ENCODE measurements at places on chromosomes 7 and 10.

DNA sequence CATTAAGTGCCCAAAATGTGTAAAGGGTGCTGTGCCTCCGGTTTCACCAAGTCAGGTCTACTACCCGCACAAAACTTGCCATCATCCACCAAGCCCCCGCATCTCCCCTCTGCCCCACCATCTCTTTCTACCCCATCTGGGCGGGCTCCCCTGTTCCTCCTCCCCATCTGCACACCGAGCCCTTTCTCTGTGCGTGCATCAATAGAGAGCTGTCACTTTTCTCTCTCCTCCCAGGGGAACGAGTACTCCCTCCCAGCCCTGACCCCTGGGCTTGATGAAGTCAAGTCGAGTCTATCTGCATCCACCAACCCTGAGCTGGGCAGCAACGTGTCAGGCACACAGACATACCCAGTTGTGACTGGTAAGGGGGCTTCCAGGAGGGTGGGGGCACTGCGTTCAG lies 63.5 kb downstream of the PAX2 start:
- no peak for DNase-seq

GRCh38 chr7:47310020-47310419 lies 271.9 kb downstream of the TNS3 start:
- no peak for DNase-seq

- no peak for DNase-seq
Measured at GRCh38 chr10:71625445-71626175, 94.0 kb downstream of the C10orf105 start.

- DNase-seq: no peak
Measured at GRCh38 chr7:3650844-3651243, 349.8 kb downstream of the SDK1 start.

DNA sequence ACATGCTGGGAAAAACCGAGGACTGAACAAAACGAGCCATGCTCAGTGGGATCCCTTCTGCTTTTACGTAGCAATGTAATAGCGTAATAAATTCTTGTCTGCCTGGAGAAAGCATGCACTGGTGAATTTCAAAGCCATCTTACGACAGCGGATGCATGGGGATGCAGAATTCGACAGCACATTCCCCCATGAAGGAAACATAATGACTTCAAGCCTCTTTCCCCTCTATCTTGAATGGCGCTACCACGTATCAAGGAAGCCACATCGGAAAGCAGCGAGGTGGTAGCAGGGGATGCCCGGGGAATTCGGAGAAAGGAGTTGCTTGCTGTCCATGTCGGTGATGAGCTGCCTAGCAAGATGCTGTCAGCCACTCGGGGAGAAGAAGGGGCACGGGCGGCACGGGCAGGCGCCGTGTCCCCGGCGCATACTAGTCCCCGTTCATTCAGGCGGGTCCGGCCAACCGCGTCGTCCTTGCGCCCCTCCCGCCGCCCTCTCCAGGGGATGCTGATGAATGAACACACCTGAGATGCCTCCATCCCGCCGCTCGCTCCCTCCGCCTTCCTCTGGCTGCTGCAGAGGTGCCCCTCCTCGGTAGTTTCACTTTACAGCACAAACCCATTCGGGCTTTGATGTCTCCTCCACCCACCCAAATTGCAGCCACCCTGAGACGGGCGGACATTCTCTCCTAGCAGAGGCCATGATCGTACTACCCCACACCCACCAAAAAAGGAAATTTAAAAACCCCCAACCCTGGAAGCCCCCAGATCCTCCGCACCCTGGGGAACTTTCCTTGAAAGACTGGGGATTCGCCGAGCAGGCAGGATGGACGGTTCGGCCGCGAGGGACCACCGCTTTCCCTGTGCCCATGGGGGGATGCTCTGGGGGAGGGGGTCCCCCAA lies 644 bp downstream of the SORBS1 start:
- no peak for DNase-seq

DNA sequence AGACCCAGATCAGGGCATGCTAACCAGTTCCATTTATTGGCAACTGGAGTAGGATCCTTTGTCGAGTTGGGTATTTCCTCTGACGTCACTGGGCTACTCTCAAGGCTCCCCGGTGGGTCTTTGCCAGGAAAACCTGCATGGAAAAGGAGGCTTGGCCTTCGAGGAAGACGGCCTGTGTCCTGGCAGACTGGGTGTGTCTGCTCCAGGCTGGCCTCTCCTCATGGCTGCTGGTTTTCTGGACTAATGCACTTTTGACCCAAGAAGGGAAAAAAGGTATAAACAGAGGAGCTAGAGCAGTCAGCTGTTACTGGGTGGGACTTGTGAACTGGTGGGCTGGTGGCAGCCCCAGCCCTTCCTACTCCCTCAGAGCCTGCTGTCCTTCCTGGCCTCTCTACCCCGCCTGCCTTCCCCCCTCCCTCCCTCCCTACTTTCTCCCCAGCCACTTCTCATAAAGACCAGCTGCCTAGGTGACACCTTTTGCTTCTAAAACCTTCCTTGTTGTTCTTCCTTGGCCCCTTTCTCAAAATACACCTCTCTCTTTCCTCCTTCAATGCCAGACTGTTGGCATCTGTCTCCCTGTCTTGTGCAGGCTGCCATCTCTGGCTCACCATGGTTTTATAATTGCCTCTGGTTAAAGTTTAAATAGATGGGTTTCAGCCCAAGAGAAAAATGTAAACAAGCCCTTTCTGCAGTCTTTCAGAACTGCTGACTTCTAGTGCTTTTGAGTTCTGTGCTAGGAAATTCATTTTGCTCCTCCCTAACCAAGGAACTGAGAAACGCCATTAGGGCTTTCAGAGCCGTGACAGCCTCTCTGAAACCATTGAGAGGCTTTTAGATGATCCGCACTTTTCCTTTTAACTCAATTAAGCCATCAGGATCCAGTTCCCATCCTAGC lies 101.8 kb upstream of the MKLN1 start:
- DNase-seq: peak; percentile 90

- no peak for DNase-seq
Measured at GRCh38 chr10:29932991-29933390, 126.4 kb downstream of the JCAD start.

DNA sequence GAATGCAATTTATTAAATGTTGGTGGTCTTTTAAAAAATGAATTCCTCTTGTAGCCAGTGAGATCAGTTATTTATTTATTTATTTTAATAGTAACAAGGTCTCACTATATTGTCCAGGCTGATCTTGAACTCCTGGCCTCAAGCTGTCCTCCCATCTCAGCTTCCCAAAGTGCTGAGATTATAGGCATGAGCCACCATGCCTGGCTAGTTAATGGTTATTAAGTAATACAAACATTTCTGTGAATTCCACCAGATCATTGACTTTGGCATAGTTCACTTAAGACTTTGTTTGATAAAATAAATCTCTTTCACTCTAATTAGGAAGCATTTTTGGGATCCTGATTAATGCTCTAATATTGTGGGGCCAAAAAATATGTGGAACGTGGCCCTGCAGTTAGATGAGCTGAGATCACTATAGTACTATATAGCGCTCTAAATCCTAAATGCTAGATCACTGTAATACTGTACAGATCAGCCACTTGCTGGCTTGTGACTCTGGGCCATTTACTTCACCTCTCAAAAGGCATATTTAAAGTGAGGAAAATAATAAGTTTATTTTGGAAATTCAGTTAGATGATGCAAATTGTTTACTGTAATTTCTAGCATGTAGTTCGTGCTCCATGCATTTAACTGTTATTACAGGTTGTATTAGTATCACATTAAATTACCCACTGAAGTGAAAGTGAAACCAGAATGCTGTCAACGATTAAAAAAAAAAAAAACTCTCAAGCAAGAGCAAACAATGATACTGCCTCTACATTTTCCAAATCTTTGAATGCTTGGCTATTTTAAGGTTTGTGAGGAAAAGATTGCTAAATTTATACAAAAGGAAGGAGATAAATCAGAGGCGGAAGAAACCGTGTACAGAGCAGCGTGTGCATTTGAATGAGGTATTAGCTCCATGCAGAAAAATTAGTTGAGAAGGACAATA lies 15.9 kb upstream of the FAS start:
- DNase-seq: no peak

DNA sequence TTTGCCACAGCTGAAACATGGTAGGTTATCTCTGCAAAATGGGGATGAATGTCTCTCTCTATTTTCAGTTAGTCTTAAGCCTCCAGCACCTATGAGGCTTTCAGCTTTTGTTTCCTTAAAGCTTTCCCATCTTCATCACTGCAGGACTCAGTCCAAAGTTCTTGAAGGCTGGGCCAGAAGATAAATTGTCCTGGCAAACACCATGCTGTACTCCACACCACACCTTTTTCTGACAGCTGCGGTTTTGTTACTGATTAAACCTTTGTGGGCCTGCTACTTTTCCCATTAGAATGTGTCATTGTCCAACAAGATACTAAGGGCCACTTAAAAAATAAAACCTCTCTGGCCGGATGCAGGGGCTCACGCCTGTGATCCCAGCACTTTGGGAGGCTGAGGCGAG lies 87.2 kb upstream of the A1CF start:
- DNase-seq: no peak

DNA sequence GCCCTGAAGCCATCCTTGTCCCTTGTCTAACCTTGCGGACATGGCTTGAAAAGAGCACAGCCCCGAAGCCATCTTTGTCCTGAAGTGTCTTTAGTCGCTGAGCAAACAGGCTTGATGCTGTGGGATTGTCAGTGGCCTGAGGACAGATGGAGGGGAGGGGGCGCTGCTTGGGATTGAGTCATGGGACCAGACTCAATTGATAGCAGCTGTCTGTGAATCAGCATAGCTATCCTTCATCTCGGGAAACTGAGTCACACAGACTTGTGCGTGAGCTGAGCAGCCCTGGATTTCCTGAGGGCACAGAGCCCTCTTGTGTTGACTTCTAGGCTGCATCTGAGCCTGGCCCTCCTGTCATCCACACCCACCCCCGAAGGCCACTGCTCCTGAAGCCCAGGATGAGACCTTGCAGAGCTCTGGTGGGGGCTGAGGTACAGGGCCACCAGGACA lies 14.4 kb downstream of the MYO1G start:
- no peak for DNase-seq

DNA sequence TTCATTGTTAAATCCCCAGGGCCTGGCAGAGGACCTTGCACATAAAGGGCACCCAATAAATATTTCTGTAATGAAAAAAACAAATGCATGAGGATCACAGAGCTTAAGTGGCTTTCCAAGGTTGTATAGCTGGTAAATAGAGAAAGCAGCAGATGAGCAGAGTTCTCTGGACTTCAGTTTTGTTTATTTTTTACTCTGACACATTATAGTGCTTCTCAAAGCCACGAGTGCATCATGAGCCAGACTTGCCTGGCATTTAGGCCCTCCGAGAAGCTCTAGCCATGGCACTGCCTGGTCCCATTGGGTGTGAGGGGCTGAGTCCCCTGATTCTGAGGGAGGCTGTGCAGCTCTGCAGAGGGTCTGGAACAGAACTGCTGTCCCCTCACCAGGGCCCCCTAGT lies 87.2 kb upstream of the ZNF32 start:
- DNase-seq: no peak

DNA sequence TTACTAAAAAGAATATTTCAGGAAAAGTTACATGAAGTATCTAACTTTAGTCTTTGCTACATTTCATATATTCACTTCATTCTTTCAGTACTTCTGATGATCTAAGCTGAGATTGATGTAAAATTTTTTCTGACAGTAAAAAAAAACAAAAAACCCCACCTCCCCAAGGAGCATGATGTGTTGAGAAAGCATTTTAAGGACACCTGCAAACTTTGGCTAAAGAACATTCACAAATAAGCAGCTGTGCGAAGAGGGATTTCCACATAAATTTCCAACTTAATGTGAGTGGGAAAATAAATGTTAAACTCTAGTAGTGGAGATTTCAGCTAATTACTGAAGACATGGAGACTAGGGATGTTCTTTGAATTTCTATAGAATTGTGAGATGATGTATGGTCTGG lies 35.5 kb downstream of the DLD start:
- DNase-seq: no peak

GRCh38 chr7:128922496-128923410 lies 12.2 kb upstream of the KCP start:
- no peak for DNase-seq

DNA sequence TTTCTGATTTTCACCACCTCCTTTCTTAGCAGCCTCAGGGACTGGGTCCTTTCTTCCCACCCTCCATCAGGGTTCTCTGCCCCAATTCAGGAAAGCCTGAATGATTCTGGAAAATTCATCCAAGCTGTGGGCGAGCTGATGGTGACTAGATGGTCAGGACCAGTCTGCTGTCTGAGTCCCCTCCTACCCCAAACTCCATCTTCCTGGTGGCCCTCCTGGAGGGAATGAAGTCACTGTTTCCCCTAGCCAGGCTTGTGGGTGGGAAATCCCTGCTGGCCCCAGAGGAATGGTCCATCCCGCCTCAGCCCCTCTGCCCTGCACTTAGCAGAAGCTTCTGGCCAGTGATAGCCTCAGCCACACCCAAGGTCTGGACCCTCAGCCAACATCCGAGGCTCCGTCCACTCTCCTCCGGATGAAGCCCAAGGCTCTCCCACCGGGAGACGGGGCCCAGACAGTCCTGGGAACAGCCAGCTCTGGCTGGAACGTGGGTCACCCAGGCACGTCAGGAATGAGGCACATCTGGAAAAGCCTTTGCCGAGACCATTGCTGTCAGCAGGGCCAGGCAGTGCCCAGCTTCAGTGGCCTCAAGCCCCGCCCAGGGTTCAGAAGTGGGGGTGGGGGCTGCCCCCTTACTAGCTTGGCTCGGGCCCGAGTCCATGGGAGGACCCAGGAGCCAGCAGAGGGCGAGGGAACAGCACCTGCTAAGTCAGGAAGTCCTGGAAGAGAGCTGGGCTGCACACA lies 4.0 kb upstream of the AQP1 start:
- DNase-seq: no peak

DNA sequence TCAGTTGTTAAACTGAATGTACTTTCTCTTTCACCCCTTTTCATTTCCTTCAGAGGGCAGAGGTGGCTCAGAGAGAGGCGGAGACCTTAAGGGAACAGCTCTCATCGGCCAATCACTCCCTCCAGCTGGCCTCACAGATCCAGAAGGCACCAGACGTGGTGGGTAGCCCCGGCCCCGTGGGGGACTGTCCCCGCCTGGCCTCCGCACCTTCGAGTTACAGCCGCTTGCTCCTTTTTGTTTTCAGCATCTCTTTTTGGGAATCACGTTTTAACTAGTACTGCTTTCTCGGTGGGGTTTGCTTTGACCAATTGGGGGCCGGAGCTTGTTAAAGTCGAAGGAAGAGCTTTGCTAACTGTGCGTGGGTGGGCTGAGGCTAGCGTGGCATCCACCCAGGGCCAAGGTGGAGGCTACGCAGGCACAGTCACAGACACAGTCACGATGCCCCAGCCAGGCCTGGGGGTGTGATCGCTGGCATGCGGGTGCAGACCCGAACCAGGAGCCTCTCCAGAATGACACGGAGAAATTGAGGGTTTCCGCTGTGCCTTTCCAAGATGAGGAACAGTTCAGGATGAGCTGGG lies 116.2 kb upstream of the SH2B2 start:
- DNase-seq: no peak

GRCh38 chr10:110827410-110827809 lies 44.3 kb upstream of the PDCD4 start:
- DNase-seq: no peak

GRCh38 chr10:62506371-62506770 lies 132.2 kb downstream of the ZNF365 start:
- DNase-seq: no peak

GRCh38 chr10:55369670-55370420 lies 568.8 kb upstream of the PCDH15 start:
- no peak for DNase-seq

GRCh38 chr7:137772316-137772715 lies 74.5 kb downstream of the DGKI start:
- no peak for DNase-seq

GRCh38 chr7:15485431-15485830 lies 76.4 kb downstream of the AGMO start:
- DNase-seq: no peak

All from NCI-H187 treated with DMSO at 0.1 percent for 48 hours (cell line).